ENCODE measurements at places on chromosomes 2 and 18.

DNA sequence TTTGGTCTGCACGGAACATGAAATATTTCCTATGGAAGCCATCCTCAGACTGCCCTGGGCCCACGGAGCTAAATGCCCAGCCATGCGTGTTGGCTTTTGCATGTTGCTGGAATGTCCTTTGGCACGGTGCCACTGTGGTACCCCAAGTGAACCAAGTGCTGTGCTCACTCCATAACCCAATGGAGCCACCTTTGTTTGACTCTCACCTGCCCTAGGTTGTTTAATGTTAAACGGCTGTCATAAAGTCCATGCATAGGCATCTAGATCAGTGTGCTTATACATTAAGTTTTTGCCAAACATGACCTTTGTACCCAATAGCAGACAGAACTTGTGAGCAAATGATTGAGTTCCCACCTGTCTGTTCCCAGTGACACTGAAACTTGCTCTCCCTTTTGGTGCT, 59.9 kb upstream of the TMEM87B start:
- no peak for DNase-seq

- no peak for DNase-seq
These were observed 109.1 kb downstream of the ATL2 start for GRCh38 chr2:38268001-38268400.

GRCh38 chr2:144607099-144607498, 87.2 kb upstream of the ZEB2 start:
- no peak for DNase-seq

DNA sequence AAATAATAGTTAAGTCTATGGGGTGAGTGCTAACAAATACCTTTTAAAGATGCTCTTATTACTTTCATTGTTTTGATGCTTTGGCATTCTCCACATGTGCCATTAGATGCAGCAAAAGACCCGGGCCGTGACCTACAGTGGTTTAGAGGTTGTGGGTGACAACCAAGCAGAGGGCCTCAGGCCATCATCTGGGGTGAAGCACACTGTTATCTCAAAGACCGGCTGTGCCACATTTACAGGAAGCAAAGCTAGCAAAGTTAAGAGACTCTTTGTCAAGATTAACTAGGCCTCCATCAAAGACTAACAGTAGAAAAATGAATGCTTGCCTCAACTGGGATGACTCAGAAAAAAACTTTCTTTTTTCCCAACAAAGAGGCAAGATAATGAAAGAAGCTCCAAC, 695.3 kb downstream of the SATB2 start:
- DNase-seq = no peak

- peak; percentile 62 for DNase-seq
These were observed 35.4 kb downstream of the SFXN5 start for GRCh38 chr2:73035899-73036711.

DNA sequence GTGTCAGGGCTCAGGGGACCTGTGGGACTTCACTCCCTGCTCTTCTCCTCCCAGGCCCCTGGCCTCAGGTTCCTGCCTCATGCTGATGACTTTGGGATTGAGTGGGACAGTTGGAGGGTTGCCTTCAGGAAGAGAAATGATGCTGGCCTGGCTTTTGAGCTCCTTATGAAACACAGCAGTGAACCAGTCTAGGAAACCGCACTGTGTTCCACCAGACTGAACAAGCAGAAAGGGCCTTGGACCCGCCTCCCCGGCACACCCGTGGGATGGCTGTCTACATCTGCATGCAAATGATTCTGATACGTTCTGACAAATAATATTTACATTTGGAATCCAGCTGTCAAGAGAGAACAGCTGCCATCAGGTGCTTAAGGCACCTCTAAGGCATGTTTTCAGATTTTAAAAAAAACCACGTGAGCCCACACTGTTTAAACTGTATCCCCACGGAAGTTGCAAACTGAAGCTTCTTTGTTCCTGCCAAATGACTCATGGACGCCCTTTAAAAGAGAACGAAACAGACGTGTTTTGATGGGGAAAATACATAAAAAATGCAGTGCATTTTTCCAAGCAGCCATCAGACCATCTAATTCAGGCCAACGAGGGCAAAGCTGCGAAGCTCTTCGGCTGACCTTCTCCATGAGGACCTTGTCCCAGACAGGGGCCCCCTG, 27.6 kb upstream of the ASAP2 start:
- peak; percentile 66 for DNase-seq

DNA sequence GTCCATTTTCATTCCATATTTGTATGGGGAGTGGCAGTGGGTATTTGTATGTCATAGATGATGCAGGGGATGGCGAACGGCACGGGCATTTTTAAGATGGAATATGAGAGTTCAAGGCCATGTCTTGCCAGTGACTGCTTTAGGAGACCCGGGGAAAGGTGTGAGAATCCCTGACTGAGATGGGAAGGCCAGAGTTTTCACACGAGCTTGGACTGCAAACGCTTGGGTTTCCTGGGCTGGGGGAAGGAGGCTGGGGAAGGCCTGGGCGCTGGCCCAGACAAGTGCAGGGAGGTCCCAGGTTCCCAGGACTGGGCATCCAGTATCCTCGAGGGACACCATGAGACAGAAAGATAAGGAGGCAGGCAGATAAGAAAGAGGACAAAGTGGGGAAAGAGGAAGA, 35.2 kb downstream of the CNGA3 start:
- DNase-seq = peak; percentile 41

All from islet precursor cell (in vitro differentiated cells).